ENCODE measurements at places on chromosomes 1 and 21.

- DNase-seq, result peak; percentile 91
These were observed 45.8 kb downstream of the MIGA1 start for GRCh38 chr1:77825131-77825709.

GRCh38 chr1:94828251-94828650 lies 8.1 kb downstream of the SLC44A3 start:
- no peak for DNase-seq

DNA sequence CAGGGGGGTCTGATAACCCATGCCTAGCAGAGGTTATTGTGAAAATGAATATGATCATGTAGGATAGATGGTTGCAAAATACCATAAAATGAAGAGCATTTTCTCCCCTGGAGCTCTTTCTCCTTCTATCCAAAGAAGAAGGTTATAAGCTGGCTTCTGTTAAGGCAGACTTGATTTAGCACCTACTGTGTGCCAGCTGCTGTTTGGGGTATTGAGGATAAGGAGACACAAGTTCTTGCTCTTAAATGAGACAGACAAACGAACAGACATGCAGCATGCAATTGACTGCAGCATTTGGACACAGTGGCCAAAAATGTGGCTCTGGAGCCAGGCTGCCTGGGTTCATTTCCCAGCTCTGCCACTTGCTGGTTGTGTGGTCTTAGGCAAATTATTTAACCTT lies 39.8 kb upstream of the ID3 start:
- no peak for DNase-seq

- no peak for DNase-seq
These were observed 286.3 kb upstream of the SGIP1 start for GRCh38 chr1:66247415-66248208.

DNA sequence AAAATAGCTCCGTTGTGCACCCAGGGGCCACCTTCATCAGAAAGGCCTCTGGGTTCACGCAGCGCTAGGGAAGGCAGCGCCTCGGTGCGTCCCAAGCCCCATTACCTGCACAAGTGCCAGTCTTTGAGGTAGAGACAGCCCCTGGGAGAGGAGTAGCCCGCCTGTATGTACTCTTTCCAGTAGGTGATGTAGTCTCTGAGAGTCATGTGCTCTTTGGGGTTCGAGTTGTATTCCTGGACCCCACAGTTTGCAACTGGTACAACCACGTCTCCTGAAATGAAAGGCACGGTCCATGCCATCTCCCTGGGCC lies 601 bp downstream of the JMJD4 start:
- no peak for DNase-seq

- no peak for DNase-seq
These were observed 3.6 kb downstream of the CRTC2 start for GRCh38 chr1:153954826-153955225.

DNA sequence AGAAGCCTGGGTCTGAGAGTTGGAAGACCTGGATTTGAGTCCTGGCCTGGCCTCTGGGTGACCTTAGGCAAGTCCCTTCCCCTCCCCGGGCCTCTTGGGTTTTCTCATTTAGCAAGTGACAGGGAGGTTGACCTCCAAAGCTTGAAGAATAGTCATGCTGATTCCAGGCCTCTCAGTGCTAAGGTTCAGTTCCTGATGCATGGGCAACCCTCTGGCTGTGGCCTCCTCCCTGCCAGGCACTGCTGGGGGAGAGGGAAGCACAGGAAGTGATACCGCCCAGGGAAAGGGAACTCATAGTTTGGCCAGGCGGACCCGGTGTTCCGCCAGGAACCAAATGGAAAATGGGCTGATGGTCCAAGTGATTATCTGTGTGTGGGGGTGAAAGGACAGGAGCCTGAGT lies 23.6 kb upstream of the WASF2 start:
- no peak for DNase-seq

DNA sequence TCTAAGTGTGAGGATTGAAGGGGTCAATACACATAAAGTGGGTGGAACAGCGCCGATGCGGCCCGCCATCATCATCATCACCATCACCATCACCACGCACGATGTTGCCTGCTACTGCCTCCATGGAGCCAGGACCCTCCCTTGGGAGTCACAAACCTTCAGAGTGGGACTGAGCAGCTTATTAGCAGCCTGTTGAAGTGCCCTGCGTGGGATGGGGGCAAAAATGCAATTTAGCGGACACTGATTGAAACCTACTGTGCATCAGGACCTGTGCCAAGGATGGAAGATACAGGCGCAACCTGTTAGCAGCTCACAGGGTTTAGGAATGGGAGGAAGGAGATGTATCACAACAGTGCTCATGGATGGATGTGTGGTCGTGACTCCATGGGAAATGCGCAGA lies 26.7 kb downstream of the STPG1 start:
- no peak for DNase-seq

DNA sequence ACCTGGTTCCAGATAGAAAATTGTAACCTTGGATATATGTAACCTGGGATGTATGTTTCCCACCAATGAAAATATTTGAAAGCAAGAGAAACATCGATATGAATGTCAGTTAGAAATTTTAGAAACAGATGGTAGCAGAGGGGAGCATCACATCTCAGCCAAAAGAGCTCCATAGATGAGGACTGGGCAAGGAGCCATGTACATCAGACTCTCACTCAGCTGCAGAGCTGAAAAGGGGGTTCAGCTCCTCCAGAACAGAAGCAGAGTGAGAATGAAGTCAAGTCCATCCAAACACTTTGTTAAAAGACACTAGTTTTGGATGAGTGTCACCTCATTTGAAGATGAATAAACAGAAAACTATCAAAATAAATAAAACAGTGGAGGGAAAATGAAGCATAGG lies 202.4 kb downstream of the HMCN1 start:
- no peak for DNase-seq

- DNase-seq, result no peak
These were observed 159.5 kb upstream of the IRF2BP2 start for GRCh38 chr1:234769284-234769985.

DNA sequence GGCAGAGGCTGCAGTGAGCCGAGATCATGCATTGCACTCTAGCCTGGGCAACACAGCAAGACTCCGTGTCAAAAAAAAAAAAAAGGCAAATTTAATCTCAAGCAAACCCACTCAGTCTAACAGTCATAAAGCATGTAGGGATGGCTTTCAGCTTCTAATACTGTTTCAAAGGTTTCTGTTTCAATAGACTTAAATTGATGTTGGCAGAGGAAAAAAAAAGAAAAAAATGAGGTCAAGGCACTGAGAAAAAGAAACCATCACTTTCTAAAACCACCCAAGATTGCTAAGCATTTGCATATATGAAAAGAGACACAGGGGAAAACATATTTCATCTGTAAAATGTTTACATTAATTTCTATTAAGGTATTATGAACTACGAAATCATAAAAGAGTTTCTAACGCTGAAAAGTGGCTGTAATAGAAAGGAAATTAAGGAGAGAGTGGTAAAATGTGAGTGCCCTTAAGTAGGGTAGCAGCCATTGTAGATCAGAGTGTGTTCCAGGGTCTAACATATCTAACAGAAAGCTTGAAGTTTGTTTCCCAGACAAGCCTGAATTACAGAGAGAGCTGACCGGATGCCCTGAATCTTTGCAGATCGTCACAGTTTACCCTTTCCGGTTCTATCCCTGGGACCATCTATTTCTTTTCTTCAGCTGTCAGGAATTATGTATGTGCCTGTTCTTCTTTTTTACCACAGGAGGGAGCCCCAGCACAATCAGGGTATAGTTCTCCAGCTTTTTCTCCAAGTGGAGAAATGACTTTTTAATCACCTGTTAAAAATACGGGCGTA lies 70.0 kb downstream of the PLD5 start:
- peak; percentile 51 for DNase-seq

DNA sequence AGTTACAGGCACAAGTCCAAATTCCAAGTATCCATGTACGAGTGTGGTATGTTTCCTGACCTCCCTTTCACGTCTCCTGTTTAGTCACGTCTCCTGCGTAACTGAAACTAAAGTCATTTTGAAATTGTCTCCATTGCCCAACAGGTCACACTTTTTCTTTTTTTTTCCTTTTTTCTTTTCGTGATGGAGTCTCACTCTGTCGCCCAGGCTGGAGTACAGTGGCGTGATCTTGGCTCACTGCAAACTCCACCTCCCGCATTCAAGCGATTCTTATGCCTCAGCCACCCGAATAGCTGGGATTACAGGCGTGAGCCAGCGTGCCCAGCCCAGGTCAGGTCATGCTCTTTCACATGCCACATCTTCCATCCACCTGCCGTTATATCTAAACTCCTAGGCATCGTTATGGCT lies 38.2 kb downstream of the L1TD1 start:
- no peak for DNase-seq

- DNase-seq, result no peak
These were observed 534.9 kb upstream of the USP24 start for GRCh38 chr1:55749975-55750627.

GRCh38 chr1:183676586-183677189 lies 23.6 kb upstream of the APOBEC4 start:
- peak; percentile 78 for DNase-seq

- peak; percentile 88 for DNase-seq
These were observed at the start of gene ETS2 for GRCh38 chr21:38805328-38806152. ETS2 (plus strand) TSS chr21:38805929; CDS start chr21:38810035, 4,106 bp downstream.

- no peak for DNase-seq
These were observed 16.2 kb upstream of the C2CD2 start for GRCh38 chr21:41970106-41970391.

- DNase-seq, result no peak
These were observed 98.2 kb upstream of the VAMP3 start for GRCh38 chr1:7672864-7673263.

GRCh38 chr1:35762141-35762540 lies 7.6 kb downstream of the CLSPN start:
- DNase-seq, result no peak

DNA sequence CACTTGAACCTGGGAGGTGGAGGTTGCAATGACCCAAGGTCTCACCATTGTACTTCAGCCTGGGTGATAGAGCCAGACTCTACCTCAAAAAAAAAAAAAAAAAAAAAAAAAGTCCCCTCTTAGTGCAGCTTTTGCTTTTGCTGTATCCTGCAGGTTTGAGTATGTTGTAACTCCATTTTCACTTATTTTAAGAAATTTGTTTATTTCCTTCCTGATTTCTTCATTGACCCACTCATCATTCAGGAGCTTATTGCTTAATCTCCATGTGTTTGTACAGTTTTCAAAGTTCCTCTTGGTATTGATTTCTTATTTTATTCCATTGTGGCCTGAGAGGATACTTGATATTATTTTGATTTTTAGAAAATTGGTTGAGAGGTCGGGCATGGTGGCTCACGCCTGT lies 50.9 kb upstream of the AK4 start:
- no peak for DNase-seq

- peak; percentile 86 for DNase-seq
These were observed 36.9 kb upstream of the HHAT start for GRCh38 chr1:210291786-210292230.

- no peak for DNase-seq
These were observed 24.4 kb downstream of the LGR6 start for GRCh38 chr1:202217951-202218350.

- no peak for DNase-seq
These were observed 3.9 kb upstream of the CD1C start for GRCh38 chr1:158285756-158286241.

GRCh38 chr1:102967786-102968185 lies 140.5 kb downstream of the COL11A1 start:
- DNase-seq, result peak; percentile 23

DNA sequence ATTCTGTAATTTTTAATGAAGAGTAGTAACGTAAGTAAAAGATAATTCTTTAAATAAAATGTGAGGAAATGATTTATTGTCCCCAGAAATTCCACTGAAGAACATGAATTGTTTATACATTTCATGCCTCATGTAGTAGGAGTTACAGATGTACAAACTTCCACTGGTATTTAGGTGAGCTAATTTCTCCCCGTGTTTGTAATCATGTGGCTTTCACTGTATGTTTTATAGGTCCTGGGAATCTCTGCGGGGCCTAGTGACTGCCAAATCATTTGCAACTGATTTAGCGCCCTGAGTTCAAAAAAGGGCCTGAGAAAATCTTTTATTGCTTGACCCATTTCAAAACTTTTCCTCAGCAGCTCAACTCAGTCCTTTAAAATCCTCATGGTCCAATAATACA lies 30.5 kb upstream of the FASLG start:
- peak; percentile 22 for DNase-seq

DNA sequence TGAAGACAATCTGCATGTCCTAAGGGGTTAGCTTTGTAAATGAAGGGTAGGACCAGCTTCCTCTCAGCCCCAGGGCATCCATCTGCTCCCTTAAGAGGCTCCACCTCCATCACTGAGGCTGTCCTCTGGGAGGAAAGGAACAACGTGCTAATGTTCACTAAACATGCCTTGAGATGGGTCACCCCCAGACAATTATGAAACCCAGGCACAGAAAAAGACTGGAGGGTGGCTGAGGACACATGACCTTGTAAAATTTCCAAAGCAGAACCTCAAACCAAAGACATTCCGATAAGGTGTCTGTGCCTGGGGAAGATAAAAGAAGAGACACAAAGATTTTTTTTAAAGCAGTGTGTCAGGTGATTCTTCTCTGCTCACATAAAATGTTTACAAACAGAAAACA lies 37.6 kb upstream of the ZNF124 start:
- no peak for DNase-seq

DNA sequence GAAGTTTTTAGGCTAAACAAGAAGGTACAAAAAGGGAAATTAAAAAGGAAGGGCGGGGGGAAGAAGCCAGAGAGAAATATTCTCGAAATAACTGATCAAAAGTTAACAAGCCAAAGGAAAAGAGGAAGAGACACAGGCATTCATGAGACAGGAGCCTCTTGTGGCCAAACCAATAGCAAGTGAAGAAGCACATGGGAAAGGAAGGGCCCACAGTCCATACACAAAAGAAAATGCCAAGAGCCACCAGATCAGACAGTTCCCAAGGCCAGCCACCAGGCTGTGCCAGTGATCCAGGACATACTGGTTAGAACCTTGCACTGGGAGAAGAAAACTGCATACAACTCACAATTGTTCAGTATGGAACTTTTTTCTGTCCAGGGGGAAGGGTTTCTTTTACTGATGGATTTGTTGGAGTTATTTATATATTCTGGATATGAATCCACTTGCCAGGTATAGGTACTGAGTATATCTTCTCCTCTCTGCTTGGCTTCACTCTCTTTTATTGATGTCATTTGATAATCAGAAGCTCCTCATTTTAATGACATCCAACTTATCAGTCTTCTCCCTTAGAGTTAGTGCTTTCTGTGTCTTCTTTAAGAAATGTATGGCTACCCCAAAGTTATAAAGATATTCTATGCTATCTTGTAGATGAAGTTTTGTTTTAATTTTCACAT lies 76.8 kb downstream of the CD46 start:
- DNase-seq, result peak; percentile 91

DNA sequence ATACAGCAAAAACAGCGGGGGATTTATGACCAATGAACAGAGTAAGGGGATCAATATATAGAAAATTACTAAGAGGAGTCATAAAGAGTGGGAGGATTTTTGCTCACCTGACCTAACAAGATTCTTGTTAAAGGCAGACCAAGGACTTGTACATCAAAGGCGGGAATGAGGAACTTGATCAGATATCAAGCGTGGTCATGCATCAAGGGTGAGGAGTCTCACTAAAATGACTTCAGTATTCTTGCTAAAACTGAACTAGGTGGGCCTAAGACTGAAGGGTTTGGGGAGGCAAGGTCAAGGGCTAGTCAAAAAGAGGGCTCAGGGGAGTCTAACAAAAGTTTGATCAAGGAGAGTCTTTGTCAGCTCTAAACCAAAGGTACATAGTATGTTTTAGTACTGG lies 2.1 kb downstream of the MOV10 start:
- DNase-seq, result no peak

- peak; percentile 72 for DNase-seq
These were observed 47.8 kb upstream of the SRSF10 start for GRCh38 chr1:24027838-24028468.

GRCh38 chr21:27464648-27465047 lies 497.8 kb upstream of the ADAMTS5 start:
- DNase-seq, result no peak

- no peak for DNase-seq
These were observed 10.7 kb upstream of the MMEL1 start for GRCh38 chr1:2643414-2644077.
